ENCODE measurements at places on chromosomes 2 and 18. TPM values are rescaled to one million over a fixed set of nuclear protein-coding genes. Genes with fewer than 3 reads are reported as not detected.

Gene CTNNA2
- total RNA-seq: not detected

Gene VAMP5
- 2.1 TPM for total RNA-seq

Gene SYT4
- not detected for total RNA-seq

Gene NAT8
- not detected for total RNA-seq

Gene CDH19
- total RNA-seq: not detected

GRCh38 chr2:233210843-233211547 lies 40.5 kb upstream of the ATG16L1 start:
- DNase-seq: peak; percentile 95

- DNase-seq: no peak
Measured at GRCh38 chr2:10260130-10260529, 42.6 kb upstream of the HPCAL1 start.

- no peak for DNase-seq
Measured at GRCh38 chr2:239584986-239585385, 184.2 kb upstream of the HDAC4 start.

DNA sequence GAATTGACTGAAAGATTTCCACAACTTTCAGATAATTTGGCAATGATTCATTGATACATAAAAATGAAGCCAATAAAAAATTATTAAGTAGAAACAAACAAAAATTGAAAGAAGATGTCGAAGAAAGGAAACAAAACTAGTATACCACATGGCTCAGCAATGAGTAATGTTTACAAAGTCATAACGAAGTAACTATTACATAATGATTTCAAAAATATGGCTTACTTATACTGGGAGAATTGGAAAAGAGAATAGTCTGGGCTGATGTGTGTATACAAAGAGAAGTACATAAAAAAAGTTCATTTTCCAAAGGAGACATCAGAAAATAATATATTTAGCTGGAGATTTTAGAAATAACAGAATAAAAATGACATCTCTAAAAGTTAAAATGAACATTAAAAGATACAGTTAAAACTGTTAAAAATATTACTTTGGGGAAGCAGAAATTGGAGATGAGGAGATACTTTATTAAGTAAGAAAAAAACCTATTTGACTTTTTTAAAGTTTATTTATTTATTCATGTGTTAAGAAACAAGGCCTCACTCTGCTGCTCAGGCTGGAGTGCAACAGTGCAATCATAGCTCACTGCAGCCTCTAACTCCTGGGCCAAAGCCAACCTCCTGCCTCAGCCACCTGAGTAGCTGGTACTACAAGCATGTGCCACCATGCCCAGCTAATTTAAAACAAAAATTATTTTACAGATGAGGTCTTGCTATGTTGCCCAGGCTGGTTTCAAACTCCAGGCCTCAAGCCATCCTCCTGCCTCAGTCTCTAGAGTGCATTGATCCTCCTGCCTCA lies 409.7 kb upstream of the PIK3C3 start:
- DNase-seq: no peak

- DNase-seq: peak; percentile 46
Measured at GRCh38 chr2:149538138-149538833, 49.3 kb downstream of the MMADHC start.

DNA sequence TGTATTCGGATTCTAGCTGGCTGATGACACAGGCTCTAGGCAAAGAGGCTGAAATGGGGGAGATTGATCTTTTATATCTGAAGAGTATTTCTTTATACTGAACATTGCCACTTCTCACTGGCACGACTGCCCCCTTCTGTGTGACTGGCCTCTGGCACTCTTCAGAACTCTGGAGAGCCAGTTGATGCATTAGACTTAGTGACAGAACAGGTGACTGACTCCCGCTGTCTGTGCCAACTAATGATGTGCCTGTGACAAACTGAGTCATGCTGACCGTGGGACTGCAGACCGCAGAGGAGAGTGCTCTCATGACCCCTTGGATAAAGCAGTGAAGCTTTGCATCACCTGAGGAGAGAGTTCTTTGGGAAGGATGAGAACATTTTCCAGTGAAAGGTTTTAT lies 14.4 kb downstream of the MGAT5 start:
- peak; percentile 11 for DNase-seq

DNA sequence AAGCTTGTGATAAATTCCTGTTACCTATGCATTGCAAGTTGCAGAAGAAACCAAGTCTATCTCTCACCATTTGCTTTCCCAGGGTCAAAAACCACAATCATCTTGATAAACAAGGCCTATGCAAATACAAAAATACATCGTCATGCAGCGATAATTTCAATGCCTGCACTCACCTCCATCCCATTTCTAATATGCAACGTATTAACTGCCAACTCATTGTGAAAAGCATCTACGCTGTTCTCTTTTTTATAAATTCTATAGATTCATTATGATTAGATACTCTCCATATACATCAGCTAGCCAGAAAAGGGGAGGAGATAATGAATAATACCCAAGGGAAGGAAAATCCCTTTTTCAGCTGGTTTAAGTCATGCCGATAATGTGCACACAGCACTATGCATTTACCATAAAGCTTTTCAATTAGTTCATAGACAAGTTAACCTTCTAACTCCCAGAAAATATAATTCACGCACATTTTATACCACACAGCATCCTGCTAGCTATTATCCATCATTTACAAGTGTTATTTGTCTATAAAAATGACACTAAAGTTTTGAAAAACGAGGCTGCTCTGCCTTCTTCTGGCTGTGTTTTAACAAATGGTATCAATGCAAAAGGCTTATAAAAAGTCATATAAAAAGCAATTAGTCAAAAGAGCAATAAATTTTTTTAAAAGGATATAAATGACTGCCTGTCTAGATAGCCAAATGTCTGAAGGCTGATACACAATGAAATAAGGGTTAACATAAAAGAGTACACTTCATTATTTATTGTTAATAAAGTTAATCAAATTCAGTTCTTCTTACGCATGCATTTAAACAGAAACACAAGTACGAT lies 77.6 kb downstream of the AFF3 start:
- no peak for DNase-seq

GRCh38 chr2:55839182-55839819 lies 84.3 kb downstream of the EFEMP1 start:
- no peak for DNase-seq

GRCh38 chr2:197828464-197829135 lies 24.2 kb downstream of the PLCL1 start:
- DNase-seq: no peak

DNA sequence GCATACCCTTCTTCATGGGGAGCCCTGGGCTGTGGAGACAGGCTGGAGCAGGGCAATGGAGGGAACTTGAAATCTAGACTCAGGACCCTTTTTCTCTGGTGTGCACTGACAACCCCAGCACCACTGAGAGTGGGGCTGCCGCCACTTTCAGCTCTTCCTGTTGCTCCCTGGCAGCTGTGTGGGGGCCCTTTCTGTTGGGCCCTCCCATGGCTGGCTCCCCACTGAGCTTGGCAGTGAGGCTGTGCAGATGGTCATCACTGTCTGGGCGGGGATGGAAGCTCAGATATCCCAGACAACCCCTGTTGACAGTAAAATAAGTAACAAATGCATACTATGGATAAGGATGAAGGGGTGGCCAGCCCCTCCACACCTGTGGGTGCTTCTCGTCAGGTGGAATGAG lies 6.7 kb downstream of the MYO7B start:
- no peak for DNase-seq

- peak; percentile 54 for DNase-seq
Measured at GRCh38 chr2:69789175-69789721, 40.2 kb upstream of the GMCL1 start.

DNA sequence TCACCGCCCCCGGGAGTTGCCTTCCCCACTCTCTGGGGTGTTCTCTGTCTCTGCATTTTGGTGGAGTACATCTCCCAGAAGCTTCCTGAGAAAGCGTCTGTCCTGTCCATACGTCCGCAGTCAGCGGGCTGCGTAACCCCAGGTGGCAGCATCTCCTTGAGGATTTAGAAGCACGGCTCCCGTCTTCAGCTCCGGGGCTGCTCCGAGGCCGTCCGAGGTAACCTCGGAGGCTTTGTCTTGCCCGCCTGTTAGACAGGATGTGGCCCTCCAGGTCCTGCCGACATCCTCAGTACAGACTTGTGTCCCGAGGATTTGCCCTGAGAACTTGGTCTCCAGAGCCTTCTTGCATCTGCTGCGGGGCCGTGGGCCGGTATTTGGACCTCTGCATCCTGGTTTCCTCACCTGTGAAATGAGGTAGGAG lies 58.4 kb downstream of the CTDP1 start:
- DNase-seq: no peak

- DNase-seq: no peak
Measured at GRCh38 chr2:172623249-172623965, 67.5 kb downstream of the PDK1 start.

DNA sequence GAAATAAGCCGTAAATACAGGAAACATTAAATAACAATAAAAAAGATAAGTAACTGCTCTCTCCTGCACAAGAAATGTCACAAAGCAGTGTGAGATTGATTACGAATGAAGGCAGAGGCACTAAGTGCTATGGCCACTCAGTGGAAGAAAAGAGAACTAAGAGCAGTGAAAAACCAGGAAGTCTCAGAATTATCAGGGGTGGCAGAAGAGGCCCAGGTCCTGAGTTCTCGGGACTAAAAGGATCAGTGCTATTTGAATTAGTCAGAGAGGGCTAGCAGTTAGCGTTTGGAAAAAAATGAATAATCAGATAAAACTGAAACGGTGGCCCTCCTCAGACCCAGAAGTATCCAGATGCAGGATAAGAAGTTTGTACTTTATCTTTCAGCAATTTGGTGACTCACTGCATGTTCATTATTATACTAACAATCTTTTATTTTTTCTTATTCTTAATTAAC lies 367.1 kb downstream of the ZEB2 start:
- DNase-seq: peak; percentile 44
